ENCODE measurements at places on chromosomes 16 and 17. TPM values are rescaled to one million over a fixed set of nuclear protein-coding genes. Genes with fewer than 3 reads are reported as not detected.

MYH3 gene
- total RNA-seq = 4.3 TPM

WWP2 gene
- 95.6 TPM for total RNA-seq

GLIS2 gene
- total RNA-seq = 0.05 TPM

VTN gene
- total RNA-seq = not detected

CDH8 gene
- not detected for total RNA-seq

COIL gene
- 18.6 TPM for total RNA-seq

KRT27 gene
- not detected for total RNA-seq

NDUFAB1 gene
- total RNA-seq = 28.3 TPM

SHISA6 gene
- total RNA-seq = not detected

PYY gene
- not detected for total RNA-seq

MGAT5B gene
- total RNA-seq = not detected

- no peak for DNase-seq
Measured at GRCh38 chr17:75081611-75082540, 5.9 kb upstream of the SLC16A5 start.

- DNase-seq = no peak
Measured at GRCh38 chr16:24013054-24013636, 177.4 kb downstream of the PRKCB start.

DNA sequence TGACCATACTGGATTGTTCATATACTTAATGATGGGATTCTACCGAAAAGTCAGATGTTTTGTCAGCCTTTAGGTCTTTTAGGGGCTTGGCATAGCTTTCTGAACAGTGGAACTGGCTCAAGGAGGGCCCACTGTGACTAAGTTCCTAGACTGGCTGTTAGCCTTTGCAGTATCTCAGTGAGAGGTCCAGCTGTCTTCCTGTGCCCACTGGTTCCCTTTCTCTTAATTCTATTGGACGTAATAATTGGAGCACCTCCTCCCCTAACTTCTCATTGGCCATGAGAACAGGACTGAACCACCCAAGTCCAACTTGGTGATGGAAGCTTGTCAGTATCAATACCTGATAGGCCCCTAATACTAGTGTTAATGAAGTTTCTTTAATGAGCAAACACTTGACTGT lies 13.5 kb downstream of the KPNA2 start:
- DNase-seq = no peak

DNA sequence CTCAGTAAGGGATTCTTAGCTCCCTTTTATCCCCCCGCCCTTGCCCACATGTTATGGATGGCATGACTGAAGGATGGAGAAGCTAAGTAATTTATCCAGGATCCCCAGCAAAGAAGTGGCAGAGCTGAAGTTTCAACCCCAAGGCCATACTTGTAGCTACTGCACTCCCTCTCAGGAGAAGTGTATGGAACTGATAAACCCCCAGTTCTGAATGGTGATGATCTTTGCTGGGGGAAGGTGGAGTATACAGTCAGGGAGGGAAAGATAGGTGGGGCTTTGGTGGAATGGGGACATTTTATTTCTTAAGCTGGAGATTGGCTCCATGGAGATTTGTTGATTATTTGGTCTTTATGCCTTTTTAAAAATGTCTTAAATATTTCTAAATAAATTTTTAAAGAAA lies 58.3 kb downstream of the TNRC6C start:
- no peak for DNase-seq

DNA sequence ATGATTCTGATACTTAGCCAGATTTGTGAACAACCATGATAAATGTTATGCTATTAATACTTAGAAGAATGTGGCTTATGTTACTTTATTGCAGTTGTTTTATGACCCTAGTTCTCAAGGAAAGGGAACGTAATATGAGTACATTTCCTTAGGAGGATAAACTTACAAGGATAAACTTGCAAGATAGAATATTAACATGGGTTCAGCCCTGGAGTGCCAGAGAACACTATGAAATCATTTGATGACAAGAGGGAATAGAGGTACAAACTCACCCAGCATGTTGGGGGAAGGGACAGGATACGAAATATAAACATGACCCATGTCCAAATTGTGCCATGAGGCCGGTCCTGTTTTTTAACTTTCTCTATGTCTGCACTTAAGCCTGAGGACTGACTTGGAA lies 13.0 kb upstream of the ABCA5 start:
- DNase-seq = no peak

GRCh38 chr17:66405836-66406677 lies 103.6 kb downstream of the PRKCA start:
- DNase-seq = no peak

- no peak for DNase-seq
Measured at GRCh38 chr16:25007284-25007984, 7.7 kb downstream of the ARHGAP17 start.

- no peak for DNase-seq
Measured at GRCh38 chr16:31395647-31396046, 2.5 kb downstream of the ITGAD start.

DNA sequence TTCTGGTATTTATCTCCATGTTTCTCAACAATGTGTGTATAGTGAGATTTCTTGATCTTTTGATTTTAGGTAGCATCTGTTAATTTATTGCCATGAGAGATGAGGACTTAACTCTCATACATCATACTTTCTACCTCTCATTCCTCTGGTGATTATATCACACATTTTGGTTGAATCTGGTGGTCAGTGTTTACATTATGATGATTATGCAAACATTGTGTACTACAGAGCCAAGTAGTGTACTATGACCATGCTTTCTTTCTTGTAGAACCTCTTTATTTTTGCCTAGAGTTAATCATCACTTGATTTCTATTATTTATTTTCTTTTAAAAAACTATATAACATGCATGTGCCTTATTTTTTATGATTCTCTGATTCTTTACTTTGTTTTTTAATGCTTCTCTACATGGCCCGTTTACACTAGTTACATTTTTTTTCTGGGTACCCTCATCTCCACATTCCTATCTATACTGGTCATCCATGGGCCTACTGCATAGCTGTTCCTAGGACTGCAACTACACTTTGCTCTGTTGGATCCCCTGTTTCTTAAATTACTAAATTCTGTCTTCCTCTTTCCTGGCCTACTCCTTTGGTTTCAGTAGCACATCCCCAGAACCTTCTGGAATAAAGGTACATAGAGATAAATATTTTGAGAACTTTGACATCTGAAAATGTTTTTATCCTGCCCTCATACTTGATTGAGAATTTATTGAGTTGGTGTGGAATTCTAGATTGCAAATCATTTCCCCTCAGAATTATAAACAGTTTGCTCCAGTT lies 63.0 kb upstream of the LRRC37A3 start:
- DNase-seq = no peak

DNA sequence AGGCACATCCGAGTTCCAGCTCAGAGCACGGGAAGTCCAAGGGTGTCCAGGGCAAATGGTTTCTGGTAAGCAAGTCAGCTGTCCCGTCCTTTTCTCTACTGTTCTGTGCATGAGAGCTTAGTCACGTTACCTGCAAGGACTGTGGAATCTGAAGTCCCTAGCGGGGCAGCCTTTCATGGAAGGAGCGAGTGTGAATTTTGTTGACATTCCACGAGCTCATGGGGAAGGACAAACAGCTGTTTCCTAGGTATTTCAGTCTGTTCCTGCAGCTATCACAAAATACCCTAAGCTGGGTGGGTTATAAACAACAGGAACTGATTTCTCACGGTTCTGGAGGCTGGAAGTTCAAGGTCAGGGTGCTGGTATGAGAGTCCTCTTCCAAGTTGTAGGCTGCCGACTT lies 109.2 kb downstream of the SDR42E1 start:
- no peak for DNase-seq

- DNase-seq = no peak
Measured at GRCh38 chr16:67540756-67541155, 12.1 kb downstream of the RIPOR1 start.

- no peak for DNase-seq
Measured at GRCh38 chr16:49049191-49049590, 232.4 kb downstream of the CBLN1 start.

- DNase-seq = no peak
Measured at GRCh38 chr16:19696328-19696727, 21.7 kb downstream of the KNOP1 start.

DNA sequence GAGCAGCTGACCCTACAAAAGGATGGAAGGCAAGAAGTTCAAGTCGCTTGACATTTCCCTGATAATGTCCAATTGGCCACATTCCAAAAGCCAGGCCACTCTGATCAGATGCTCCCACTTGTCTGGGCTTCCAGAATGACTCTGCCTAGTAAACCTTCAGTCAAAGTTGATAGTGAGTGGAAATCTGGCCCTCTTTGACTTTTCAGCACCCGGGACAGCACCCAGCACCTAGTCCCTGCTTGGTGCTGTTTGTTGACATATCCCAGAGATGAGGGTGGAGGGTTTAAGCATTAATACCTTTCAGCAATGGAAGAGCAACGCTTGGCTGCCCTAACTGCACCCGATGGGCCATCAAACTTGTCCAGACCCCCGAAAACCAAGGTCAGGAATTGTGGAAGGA lies 131.3 kb downstream of the AIPL1 start:
- DNase-seq = no peak

- DNase-seq = peak; percentile 68
Measured at GRCh38 chr17:40283662-40284061, 4.0 kb upstream of the CDC6 start.

- no peak for DNase-seq
Measured at GRCh38 chr17:9389111-9389527, 186.5 kb downstream of the STX8 start.

GRCh38 chr16:47056688-47057629 lies 83.5 kb upstream of the DNAJA2 start:
- DNase-seq = no peak

DNA sequence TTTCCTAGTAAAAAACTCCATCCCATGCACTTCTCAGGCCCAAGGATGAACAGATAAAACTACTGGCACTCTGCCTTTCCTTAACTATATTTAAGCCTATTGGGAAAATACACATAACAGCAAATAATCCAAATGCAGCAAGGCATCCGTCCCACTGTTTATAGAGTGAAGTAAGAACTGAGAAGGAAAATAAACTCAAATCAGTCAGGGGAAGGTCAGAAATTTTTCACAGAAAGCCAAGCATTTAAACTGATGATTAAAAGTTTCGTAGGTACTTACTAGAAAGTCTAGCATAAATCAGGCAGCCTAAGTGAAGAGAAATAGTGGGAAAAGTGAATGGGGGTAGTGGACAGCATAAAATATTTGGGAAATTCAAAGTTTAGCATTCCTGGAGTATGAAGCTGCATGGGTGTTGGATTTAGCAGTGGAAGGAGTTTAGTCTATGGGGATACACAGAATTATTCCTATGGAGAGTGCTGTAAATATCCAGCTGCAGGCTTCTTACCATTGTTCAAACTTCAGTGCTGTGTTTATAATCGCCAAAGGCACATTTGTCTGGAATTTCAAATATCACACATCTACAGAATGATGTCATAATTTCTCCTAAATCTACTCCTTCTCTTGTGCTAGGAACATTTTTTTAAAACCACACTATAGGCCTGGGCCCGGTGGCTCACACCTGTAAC lies 1131.0 kb upstream of the GOT2 start:
- no peak for DNase-seq

- no peak for DNase-seq
Measured at GRCh38 chr17:70254735-70255460, 85.6 kb downstream of the KCNJ2 start.

GRCh38 chr17:18932360-18933055 lies 19.5 kb upstream of the SLC5A10 start:
- no peak for DNase-seq

- DNase-seq = no peak
Measured at GRCh38 chr17:79444198-79444597, 166.7 kb downstream of the RBFOX3 start.

DNA sequence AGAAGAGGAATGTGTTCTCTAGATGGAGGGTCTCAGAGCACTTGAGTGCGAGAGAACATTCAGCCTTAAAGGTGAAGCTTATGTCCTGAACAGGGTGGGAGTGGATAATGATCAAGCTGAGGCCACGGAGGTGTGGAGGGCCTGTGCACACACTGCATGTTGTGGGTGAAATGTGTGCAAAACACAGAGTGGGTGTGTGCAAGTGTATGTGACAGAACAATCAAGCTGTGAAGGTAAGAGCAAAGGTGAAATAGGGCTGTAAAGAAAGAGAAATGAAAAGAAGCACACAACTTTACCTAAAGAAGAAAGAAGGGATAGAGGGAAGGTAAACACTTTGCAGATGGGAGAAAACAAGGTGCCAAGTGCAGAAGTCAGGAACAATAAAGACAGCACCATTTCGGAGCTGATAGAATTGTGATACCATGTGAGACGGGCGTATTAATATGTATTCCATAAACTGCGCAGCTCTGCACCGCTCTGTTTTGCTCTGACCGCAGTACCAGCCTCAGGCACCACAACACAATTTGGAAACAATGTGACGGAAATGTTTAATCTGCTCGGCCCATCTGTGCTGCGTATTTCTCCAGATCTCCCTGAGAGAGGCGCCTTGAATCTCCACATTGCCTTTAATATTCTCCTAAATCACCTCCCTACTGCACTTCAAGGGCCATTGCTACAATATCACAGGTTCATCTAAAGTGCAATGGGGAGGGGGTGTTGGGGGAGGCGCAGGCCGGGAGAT lies 40.6 kb downstream of the SNX11 start:
- no peak for DNase-seq

DNA sequence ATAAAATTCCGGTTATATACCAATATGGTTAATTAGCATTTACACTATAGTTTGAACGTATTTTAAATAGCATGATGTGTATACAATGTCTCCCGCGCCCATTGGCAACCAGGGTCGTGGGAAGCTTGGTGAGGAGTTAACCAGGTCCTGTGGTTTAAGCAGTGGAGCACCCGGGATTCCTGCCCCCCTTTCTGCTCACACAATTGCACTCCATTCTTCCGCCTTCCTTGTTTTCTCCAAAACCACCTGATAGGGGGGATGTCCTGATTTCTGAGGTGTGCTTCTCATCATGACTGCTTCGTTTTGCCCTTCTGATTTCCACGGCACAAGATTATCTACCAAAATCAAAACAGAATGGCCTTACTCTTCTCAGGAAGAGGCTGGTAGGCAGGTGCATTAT lies 35.8 kb downstream of the WIPI1 start:
- DNase-seq = no peak

DNA sequence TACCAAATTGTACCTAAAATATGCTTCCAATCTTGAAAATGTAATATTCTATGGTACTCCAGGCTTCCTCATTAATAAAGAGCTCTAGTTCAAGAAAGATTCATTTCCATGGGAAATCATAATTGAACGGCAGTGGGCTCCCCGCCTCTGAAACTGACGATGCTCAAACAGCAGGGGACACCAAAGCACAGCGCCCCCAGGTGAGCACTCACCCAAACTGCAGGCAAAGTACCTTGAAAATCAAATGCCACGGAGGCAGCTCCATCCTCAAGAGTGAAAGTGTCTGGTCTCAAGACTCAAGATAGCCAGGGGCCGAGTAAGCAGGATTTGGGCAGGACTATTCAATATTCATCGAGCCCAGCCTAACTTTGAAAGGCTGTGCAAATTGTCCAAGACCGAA lies 217.4 kb upstream of the TNRC6C start:
- peak; percentile 68 for DNase-seq

DNA sequence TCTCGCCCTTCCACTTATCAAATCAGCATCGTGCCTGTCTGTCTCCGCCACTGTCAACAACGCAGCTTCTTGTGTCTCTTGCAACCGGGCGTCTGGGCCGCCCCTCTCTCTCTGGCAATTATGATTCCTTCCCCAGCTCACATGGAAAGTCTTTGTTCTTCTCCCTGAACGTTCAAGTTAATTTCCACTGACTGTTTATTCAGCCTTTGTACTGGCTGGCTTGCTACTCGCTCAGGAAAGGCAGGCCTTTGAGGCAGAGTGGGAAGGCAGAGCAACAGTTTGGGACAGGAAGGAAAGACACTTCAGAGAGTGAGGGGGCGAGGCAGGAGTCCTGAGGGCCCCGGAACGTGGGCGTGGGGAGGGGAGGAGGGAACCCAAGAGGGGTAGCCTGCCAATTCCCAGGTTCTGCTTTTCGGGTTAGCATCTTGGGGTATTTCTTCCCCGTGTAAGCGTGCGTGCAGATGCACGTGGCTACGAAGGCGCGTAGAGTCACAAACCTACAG lies 50.8 kb downstream of the AKAP1 start:
- DNase-seq = no peak
